ENCODE measurements at places on chromosomes 3 and 15.

DNA sequence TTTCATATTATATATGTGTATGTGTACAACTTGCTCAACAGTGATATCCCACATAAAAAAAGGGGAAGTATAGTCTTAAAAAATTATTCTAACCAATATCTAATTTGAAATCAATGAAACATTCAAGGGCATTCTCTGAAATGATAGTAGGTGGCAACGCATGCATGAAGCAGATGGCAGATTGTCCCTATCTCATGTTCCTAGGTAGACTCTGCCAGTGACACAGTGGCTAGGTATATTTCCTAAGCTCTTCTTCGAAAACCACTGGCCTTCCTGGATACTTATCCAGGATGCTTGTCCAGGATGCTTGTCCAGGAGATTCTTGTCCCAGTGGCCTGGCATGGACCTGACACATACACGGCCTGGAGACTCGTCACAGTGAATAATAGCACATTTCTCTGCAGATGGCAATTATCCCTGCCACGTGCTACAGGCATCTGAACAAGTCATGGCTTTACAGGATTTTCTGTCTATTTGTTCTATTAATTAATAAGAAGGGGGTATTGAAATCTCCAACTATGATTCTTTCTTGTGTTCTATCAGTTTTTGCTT is 54.9 kb downstream of the OCA2 start:
- no peak for DNase-seq

- DNase-seq, result no peak
Observed at GRCh38 chr3:87287011-87287410, 10.6 kb upstream of the POU1F1 start.

GRCh38 chr3:24220859-24221657 is 273.6 kb downstream of the THRB start:
- DNase-seq, result no peak

GRCh38 chr3:88003115-88003755 is 55.6 kb downstream of the CGGBP1 start:
- no peak for DNase-seq

- DNase-seq, result no peak
Observed at GRCh38 chr3:195802795-195803194, 8.9 kb downstream of the MUC4 start.

DNA sequence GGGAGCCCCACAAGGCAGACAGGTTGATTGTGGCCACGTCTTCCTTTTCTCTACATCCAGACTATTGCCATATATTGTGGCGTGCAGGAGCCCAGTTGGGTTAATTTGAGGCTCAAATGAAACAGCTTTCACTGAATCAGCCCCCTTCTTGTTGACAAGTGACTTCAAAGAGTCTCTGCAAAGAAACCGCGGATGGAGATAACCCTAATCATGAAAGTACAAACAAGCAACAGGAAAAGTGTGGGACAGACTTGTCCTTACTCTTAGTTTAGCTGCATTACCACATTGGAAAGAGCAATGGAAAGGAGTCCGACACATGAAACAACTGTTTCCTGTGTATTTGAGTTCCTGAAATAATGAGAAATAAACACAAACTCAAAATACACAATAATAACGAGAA is 3.3 kb downstream of the TMEM40 start:
- DNase-seq, result no peak

DNA sequence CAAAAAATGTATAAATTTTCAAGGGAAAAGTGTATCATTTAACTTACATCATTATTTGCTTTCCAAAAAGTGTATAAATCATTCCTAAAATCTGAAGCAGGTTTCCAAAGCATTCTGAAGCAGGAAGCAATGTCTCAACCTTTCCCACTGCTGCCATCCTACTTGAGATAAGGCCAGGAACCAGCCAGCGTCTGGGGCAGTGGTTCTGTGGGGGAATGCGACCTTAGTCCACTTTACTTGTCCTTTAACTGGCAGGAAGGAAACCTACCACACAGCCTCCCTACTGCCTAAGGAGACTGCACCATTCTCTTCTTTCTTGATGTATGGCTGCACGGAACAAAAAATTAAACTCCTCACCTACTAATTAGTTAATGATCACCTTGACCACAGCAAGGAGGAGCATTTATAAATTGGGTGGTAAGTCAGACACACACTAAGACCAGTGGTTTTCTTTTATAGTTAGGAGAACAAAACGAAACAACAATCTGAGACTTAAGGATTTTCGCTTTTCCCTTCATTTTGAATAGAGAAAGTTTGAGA is 3.7 kb downstream of the SORD start:
- no peak for DNase-seq

DNA sequence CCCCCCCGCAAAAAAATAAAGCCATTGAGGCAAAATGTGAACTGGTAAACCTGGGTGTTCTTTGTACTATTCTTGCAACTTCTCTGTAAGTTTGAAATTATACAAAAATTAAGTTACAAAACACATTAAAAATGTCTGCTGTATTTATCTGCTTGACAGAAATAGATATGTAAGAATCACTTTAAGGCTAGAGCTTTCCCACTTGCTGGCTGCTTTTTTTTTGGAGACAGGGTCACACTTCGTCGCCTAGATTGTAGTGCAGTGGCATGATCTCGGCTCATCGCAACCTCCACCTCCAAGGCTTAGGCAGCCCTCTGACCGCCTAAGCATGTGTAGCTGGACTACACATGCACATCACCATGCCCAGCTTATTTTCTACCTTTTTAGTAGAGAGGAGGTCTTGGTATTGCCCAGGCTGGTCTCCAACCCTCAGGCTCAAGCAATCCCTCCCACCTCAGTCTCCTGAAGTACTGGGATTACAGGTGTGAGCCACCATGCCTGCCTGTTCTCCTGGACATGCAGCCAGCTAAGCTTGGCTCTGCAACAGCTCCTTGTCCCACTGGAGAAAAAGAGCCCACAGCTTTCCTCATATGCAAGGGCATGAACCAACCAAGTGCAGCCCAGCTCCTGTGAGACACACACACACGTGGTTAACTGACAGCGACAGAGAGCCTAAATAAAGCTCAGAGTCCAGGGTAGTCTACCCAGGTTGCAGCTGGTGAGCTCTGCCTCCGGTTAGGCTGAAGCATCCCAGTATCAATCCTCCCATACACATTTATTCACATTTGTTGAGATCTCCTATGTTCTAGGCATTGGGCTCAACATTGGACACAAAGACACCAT is 4.5 kb downstream of the RPS17 start:
- DNase-seq, result no peak

DNA sequence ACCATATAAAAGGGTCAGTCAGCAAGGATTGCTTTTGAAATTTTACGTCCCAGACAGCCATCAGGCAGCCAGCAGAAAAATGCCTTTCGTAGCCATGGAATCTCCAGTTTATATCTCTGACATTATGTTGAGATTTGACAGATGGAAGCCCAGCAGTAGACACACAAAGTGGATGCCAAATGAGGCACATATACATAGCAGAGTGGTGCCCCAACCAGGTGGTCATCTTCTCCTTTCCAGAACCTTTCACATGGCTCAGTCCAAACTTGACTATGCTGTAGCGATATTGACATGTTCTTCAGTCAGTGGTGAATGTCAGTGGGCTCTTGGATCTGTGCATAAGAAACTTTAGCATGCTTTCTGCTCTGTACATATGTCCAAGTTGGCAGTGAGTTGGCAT is 123.3 kb upstream of the GBE1 start:
- no peak for DNase-seq

DNA sequence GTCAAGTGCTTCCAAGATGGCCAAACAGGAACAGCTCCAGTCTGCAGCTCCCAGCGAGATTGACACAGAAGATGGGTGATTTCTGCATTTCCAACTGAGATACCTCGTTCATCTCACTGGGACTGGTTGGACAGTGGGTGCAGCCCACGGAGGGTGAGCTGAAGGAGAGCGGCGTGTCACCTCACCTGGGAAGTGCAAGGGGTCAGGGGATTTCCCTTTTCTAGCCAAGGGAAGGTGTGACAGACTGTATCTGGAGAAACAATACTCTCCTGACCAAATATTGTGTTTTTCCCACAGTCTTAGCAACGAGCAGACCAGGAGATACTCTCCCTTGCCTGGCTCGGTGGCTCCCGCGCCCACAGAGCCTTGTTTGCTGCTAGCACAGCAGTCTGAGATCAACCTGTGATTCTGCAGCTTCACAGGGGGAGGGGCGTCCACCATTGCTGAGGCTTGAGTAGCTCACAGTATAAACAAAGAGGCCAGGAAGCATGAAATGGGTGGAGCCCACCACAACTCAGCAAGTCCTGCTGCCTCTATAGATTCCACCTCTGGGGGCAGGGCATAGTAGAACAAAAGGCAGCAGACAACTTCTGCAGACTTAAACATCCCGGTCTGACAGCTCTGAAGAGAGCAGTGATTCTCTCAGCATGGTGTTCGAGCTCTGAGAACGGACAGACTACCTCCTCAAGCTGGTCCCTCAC is 293.5 kb upstream of the SUCLG2 start:
- DNase-seq, result peak; percentile 9

DNA sequence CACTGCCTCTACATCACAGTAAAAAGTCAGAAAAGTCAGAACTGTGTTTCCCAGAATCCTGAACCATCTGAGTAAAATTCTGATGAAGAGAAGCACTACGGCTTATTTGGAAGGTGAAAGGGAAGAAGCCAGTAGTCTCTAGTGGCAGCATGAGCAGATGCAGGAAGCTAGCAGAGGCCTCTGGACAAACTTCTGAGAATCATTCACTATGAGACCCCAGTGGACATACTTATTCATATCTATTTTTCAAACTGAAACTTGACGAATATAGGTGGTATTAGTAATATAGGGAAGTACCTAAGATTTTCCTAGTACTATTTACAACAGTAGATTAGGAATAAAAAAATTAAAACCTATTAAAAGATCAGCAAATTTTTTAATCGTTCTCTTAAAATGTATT is 272.8 kb upstream of the TTC14 start:
- DNase-seq, result no peak

GRCh38 chr3:42183991-42184632 is 81.9 kb downstream of the CCK start:
- DNase-seq, result no peak

GRCh38 chr3:189841473-189842205 is 210.4 kb downstream of the TP63 start:
- no peak for DNase-seq

DNA sequence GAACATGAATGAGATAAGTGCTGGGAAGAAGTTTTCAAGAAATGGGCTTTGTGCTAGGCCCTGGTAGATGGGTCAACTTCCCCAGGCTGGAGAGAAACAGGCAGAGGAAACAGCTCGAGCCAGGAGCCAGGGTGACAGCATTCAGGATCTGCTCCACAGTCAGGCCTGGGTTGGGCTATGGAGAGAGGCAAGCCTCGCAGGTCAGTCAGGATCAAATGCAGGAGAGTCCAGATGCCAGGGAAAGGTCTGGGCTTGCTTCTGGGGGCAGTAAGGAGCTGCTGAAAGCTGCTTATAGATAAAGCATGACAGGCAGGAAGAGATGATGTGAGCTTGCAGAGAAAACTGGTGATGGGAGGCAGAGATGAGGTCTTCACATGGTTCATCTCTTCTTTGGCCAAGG is 11.0 kb upstream of the USP3 start:
- DNase-seq, result no peak

GRCh38 chr3:197393711-197394110 is 95.3 kb upstream of the DLG1 start:
- no peak for DNase-seq

GRCh38 chr3:126737527-126737926 is 33.5 kb downstream of the CHCHD6 start:
- DNase-seq, result no peak

DNA sequence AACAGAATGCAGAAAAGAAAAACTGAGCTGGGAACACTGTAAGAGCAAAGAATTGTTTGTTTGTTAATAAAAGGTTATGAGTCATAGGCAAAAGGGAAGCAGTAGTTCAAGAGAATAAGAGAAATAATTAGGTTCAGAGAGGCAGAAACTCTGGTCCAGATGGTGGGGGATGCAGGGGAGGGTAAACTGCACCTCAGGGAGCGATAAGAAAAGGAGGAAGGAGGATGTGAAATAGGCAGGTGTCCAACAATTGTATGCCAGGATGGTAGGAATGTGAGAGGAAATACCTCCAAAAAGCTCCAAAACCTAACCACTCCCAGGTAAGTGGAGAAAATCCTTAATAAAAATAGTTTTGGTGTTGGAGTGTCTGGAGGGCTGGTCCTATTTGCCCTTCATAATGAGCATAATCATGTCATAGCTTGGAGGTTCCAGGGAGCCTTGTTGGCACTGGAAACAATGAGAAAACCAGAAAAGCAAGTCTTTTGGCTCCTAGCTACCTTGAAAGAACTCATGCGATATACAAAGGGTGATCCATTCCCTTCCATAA is 405.4 kb upstream of the TBL1XR1 start:
- no peak for DNase-seq

GRCh38 chr3:188097791-188098190 is 56.2 kb upstream of the LPP start:
- no peak for DNase-seq

GRCh38 chr15:76196269-76197231 is 114.7 kb downstream of the ETFA start:
- DNase-seq, result no peak

GRCh38 chr3:67739851-67740250 is 85.4 kb upstream of the SUCLG2 start:
- DNase-seq, result no peak

DNA sequence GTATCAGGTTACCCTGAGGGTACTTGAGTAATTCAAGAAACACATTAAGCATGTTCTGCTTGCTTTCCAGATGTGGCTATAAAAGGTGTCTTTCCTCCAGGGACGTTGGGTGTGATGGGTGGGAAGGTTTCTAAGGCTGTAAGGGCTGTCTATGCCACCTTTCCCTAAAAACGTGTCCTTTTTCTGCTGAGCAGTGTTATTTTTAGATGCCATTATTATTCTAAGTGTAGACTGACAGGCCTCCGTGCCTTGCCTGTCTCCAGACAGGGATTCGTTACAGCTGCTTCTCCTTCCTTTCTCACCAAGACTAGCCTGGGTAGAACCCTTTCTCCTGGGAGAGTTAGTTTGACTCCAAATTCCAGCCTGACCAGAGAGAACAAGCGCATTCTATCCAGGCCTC is 26.8 kb upstream of the RHO start:
- no peak for DNase-seq

DNA sequence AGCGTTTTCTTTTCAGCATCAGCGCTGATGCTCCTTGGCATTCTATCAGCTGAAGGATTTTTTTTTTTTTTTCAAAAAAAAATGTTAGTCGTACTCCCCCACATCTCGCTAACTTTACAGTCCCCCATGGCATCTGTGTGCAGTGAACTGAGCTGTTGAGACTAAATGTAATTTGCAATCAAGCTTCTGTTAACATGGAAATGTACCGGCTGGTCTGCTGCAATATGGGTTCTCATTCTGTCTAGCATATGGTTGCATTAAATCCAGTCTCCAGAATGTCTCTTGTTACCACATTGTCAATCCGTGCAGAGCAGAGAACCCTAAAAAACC is 32.2 kb upstream of the TPRG1 start:
- no peak for DNase-seq

GRCh38 chr3:2589336-2589969 is 490.8 kb downstream of the CNTN4 start:
- DNase-seq, result no peak

GRCh38 chr3:11076711-11077110 is 77.6 kb upstream of the HRH1 start:
- no peak for DNase-seq

DNA sequence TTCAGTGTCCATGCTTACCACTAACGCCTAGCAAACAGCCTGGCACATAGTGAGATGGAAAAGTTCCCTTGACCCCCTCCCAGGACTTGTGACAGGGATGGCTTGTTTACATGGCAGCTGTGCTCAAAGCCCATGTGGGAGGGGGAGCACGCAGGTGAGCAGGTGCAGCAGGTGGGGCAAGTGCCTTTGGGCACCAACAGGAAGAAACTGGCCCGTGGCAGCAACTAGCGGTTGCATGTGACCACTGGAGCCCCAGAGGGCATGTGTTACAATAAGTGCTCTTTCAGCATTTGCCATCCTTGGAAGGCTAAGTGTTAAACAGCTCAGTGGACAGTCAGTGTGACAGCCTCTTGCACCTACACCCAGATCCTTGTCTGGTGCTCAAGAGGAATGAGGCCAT is 734.6 kb downstream of the TUSC7 start:
- DNase-seq, result no peak
